Kidney epithelial cell (primary cell): ENCODE measurements at places on chromosomes 5 and 9. TPM values are rescaled to one million over a fixed set of nuclear protein-coding genes. Genes with fewer than 3 reads are reported as not detected.

DNA sequence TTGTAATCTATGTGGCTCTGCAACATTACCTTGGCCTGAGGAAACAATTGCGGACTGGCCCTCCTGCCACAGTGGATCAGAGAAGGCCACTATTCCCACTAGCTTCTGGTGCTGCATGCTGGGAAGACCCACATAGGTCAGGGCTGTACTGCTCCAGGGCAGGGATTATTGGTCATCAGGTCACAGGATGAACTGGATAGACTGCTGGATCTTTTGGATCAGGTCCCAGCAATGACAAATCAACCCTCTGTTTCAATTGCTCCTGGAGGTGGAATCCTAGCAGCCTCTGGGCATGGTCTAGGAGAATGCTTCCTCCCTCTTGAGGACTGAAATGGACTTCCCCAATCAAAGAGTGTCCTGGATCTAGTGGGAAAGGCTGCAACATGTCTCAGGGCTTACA, 66.7 kb upstream of the PHF24 start:
- DNase-seq = no peak

DNA sequence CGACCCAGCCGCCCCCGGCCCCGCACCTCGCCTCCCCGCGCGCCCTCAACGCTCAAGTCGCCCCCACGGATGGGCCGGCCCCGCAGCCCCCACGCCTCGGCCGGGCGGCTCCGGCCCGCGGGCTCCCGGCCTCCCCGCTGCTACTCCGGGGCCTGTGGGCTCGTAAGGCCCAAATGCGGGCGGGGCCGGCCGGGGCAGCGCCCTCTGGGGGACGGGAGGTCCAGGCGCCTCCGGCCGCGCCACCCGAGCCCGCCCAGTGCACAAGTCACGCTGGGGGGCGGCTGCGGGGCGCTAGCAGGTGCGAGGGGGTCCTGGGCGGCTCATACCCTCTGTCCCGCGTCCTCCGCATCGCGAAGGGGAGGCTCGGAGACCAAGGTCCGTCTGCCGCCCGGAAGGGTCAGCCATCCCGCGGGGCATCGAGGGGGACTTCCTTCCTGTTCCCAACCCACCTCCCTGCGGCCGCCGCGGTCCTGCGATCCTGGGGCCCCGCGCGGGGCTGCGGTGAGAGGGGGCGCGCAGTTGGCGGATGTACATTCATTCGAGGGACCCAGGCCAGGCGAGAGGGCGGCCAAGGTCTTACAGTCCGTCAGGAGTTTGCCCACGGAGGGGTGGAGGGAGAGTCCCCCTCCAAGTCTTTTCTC, at the start of gene CIZ1:
Gene CIZ1, minus strand, starts transcription at position 167 of the 641 bp plus-strand sequence. CDS start 715 bp downstream, outside the sequence.
- DNase-seq = no peak

The OMD gene
- not detected in 2 replicates for total RNA-seq

DNA sequence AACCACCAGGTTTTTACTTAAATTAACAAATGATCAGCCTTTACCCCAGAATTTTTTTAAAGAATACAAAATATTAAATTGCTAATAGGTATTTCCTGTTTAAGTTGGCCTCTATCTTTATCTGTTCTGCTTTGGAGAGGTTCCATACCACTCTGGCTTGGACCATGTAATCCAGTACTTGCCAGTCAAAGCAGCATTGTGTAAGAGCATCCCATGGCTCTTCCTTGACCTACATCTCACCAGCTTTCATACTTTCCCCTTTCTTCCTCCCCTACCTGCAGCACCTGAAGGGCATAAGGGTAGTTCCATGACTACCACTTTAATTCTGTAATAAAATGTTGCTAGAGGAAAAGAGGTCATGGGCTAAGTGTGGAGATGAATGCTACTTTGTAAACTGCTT, 140.8 kb upstream of the MTAP start:
- no peak for DNase-seq

The OR1J2 gene
- total RNA-seq = not detected in 2 replicates

The PCDHAC2 gene
- 0.48 and 0.92 TPM in 2 replicates for total RNA-seq

GRCh38 chr5:77376609-77377300, 115.4 kb downstream of the WDR41 start:
- DNase-seq = no peak

DNA sequence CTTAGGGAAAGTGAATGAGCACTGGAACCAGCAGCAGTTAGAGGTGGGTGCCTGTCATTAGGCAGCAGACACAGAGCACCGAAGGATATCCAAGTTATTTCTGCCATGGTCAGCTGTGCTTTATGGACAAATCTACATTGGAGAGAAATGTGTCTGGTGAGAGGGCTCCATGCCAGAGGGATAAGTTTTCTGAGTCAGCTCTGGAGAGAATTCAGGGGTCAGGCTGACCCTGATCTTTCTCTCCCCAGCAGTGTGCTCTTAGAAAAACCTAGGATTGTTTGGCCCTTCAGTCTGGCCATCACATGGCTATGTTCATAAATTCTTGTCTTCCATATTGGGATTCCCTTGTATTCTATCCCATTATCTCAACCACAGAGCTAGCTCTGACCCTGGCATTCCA, 8.9 kb upstream of the IL17B start:
- DNase-seq = no peak

The CERCAM gene
- 105 and 114 TPM in 2 replicates for total RNA-seq

The SHOC1 gene
- not detected in 2 replicates for total RNA-seq

The SNCB gene
- total RNA-seq = not detected in 2 replicates

- no peak for DNase-seq
Measured at GRCh38 chr5:42985129-42986037, 54.7 kb downstream of the ANXA2R start.

GRCh38 chr5:36531401-36531800, 75.0 kb upstream of the SLC1A3 start:
- no peak for DNase-seq

GRCh38 chr9:77882294-77882693, 149.3 kb downstream of the GNAQ start:
- DNase-seq = no peak

DNA sequence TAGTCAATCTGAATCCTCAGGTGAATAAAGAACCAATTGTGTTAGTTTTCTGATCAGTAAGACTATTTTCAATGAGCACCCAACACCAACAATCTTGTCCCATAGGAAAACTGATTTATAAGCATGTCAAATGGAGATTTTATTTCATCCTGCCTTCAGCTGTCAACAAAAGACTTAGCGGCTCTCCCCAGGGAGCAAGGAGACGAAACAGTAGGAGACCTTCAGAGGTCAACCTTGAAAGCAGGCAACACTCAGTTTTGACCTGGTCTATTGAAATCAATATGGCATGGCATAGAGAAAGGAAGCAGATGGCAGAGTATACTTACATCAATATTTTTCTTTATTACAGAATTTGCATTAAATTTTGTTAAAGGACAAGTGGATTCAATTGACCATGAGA, 34.1 kb downstream of the ZNF622 start:
- DNase-seq = no peak

- DNase-seq = no peak
Measured at GRCh38 chr9:113935677-113936380, 59.7 kb downstream of the ZNF618 start.

The DNAH5 gene
- total RNA-seq = 2.7 and 4.4 TPM in 2 replicates

DNA sequence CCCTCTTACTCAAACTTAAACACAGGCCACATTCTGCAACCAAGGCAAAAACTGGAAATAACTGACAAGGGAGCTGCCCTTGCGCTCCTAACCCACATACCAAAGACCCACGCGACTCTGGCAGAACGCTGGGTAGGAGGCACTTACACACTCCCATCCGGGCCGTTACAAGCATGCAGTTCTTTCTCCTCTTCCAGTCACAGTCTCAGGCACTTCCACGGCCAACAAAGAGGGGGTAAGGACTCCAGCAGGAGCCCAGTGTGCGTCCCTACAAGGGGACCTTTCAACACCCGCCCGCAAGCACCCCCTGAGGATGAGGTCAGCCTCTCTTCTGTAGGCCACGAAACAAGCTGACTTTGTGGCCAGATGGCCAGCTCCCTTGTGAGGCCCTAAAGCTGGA, 57.4 kb downstream of the SERINC5 start:
- DNase-seq = no peak

The MLANA gene
- not detected in 2 replicates for total RNA-seq

- no peak for DNase-seq
Measured at GRCh38 chr5:181171782-181172181, 24.4 kb downstream of the OR2V2 start.

- DNase-seq = no peak
Measured at GRCh38 chr5:39025456-39025855, 48.7 kb downstream of the RICTOR start.

The HEMGN gene
- not detected in 2 replicates for total RNA-seq

DNA sequence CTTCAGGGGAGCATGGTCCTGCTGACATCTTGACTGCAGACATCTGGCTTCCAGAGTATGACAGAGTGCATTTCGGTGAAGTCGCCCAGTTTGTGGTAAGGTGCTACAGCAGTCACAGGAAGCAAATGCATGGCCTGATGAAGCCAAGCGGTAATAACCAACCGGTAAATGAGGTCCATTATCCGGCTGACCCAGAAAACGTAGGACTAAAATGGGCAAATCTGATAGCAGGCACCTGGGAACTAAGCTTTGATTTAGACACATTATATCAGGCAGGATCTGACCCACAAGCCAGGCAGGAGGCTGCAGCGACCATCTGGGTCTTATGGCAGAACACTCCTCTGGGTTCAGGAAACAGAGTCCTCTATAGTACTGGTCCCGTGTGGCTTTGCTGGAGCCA, 454.6 kb downstream of the GADD45G start:
- DNase-seq = no peak

- DNase-seq = no peak
Measured at GRCh38 chr9:73156865-73157187, 5.2 kb downstream of the ANXA1 start.

- DNase-seq = peak; percentile 99
Measured at GRCh38 chr9:22052376-22052945, 43.4 kb upstream of the CDKN2B start.

DNA sequence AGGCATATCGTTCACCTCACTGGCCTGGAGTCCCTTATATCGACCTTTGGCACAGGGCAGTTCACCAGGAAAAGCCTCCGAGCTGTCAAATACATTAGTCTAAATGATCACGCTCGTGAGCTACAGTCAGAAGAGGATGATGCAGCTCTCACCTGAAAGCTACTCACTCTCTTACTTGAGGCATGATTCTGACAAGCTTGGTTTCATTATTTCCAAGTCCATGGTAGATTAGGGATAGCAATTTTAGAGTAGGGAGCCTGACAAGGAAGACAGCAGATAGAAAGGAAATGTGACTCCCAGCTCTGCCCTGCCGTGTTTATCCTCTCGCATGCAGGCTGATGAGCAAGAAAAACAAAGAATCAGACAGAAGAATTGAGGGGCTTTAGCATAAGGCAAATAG, 98.0 kb upstream of the MAP1B start:
- DNase-seq = no peak

The LCN10 gene
- 0.21 TPM in 1 of 2 replicates, not detected in the other for total RNA-seq

The SOX30 gene
- 0.08 TPM in 1 of 2 replicates, not detected in the other for total RNA-seq

- no peak for DNase-seq
Measured at GRCh38 chr9:2012347-2012746, 2.8 kb upstream of the SMARCA2 start.

- no peak for DNase-seq
Measured at GRCh38 chr9:131623655-131624330, 78.5 kb downstream of the PRRT1B start.

DNA sequence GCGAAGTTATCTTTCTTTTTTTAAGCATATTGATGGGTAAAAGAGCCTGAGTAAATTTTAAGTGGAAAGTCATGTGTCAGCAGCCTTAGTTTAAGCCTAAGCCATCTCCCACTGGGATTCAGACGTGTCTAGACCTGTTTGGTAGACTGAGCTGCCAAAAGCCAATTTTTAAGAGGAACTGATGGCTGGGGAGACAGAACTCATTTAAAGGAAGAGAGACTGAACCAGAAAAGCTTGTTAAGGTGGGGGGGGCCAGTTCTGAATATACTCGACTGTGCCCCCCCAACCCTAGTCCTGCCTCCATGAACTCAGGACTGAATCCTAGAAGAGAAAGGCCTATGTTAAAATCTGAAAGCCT, 58.3 kb upstream of the PLPP1 start:
- DNase-seq = no peak

DNA sequence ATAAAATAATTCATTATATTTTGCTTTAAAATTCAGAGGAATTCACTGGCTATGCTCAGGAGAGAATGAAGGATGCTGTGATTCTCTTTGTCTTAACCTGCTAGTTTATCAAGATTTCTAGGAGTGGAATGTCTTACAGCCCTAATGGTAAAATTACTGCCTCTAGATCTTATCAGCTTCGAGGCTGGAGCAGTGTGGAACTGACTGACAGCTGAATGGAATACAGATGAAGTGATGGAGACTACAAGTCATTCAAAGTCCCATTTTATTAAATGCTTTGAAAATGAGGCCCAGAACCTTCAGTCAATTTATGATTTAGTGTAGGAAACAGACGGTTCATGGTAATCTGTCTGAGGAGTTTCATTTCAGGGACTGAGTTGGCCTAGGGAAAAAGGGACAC, 202.1 kb downstream of the RFX3 start:
- no peak for DNase-seq

The PCDHGC4 gene
- total RNA-seq = 0.62 and 1.1 TPM in 2 replicates

GRCh38 chr9:31574006-31574765, 810.3 kb upstream of the ACO1 start:
- no peak for DNase-seq

DNA sequence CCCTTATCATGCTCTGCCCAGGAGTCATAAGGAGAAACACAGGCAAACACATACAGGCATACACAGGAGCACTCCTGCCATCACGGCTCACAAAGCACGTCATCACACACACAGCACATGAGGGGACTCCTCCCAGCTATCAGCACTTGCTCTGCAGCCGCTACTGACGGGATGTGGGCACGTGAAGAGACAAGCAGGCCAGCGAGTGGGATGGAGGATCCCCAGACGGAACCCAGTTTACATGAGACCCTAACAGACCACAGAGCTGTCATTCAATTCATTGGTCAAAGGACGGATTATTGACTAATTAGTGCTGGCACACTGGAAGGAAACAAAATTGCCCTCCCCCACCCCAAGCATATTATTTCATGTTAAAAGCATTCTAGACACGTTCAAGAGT, 53.6 kb downstream of the SEMA4D start:
- DNase-seq = no peak

DNA sequence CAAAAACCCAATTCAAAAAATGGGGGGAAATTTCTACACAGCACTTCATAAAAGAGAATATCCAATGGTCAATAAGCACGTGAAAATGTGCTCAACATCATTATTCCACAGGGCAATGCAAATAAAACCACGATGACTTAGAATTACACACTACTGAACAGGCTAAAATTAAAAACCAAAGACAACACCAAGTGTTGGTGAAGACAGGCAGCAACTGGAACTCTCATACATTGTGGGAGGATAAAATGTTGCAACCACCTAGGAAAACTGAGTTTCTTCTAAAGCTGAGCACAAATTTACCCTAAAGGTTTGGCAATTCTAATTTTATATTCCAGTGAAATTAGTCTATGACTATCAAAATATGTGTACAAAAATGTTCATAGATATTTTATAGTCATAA, 9.5 kb downstream of the GIN1 start:
- DNase-seq = no peak

The AMBP gene
- not detected in 2 replicates for total RNA-seq

DNA sequence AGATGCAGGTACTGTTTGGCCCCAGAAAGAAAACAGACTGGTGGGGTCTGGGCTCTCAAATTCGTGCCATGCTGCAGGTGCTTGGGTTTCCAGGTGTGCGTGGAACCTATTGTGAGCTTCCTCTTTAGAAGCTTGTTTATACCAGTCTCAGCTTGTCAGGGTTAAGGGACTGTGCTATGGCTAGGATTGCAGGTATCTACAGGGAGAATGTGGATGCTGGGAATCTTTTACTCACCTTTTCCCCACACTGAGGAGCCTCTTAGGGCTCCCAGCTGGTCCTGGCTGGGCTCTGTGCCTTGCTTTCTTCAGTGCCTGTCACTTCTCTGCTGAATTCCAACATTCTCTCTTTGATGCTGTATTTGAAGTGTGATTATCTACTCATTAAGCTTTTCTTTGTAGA, 111.8 kb downstream of the WDR70 start:
- no peak for DNase-seq

The TRIM36 gene
- 5.0 and 7.9 TPM in 2 replicates for total RNA-seq
